Activated CD8-positive, alpha-beta T cell treated with anti-CD3 and anti-CD28 coated beads, Interleukin-2, amount 10 ng/mL, durations not matched to agents 7 days and 5 days (primary cell): ENCODE measurements at places on chromosomes 3 and 15.
A peak's percentile ranks its signal among the peaks of the same experiment; 100 is the strongest.

DNA sequence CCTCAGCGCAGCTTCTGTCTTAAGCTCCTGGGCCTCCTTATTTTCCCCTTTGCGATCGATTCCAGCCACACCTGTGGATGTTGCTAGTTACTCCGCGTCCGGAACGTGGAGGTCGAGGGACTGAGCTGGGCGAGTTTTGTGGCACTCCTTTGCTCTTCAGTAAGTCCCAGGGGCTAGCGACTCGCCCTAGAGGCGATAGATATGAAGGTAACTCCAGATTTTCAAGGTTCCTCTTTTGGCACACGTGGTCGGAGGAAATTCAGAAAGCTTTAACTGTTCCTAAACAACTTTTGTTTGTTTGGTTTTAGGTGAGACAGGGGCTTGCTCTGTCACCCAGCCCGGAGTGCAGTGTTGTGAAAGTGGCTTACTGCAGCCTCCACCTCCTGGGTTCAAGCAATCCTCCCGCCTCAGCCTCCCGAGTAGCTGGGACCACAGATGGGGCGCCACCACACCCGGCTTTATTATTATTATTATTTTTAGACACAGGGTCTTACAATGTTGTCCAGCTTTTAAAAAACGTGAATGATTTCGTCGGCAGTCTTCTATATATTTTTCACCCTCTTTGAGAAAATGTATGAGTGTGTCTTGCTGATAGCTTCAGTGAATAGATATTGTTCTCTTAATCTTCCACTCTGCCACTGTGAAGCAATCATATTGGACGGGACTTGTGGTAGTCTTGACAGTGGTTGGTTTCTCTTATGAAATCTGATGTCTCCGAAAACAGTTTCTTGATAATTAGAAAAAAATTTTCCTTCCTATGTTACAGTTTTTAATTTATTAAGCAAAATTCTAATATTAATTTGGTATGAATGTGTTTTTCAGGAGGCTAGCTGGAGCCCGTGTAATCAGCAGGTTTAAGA lies 785 bp downstream of the MFSD1 start:
- peak overlapping the region; percentile 88 for H3K4me3 ChIP-seq
- peaks cover 24% of the 10 kb centered on the region for H3K4me1 ChIP-seq
- peak overlapping the region; percentile 86 for H3K27ac ChIP-seq
- peaks cover 3% of the 10 kb centered on the region for H3K36me3 ChIP-seq
- H3K27me3 ChIP-seq: peaks cover 17% of the 10 kb centered on the region
- peak; percentile 38 for DNase-seq

DNA sequence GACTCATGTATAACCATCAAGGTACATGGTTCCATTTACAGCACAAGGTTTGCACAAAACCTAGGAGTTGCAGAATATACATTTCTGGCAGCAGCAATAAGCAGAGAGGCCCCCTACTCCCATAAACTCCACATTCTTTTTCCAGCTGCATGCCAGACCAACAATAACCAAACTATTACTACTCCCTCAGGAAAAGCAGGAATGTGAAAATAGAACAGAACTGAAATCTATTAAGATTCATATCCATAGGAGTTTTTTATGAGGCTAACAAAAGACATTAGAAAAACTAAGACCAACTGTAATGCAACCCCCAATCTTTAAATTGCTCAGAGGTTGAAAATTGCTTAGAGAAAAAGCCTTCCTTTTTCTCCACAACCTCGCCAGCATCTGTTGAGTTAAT lies 27.6 kb upstream of the TOP2B start:
- no peaks in the 10 kb centered on the region for H3K36me3 ChIP-seq
- no peak overlapping the region for H3K4me3 ChIP-seq
- peaks cover 18% of the 10 kb centered on the region for H3K27me3 ChIP-seq
- DNase-seq: no peak
- no peaks in the 10 kb centered on the region for H3K4me1 ChIP-seq

DNA sequence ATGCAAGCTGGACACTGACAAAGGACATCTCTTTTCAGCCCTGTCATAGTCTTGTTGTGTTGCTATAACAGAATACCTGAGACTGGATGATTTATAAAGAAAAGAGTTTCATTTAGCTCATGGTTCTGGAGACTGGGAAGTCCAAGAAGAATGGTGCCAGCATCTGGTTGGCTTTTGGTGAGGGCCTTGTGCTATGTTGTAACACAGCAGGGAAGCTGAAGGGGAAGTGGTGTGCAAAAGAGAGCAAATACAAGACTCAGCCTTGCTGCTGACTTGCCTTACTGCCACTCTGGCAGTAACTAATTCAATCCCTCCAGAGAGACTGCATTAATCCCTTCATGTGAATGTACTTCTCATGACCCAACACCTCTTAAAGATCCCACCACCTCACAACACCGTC lies 356.3 kb upstream of the PROK2 start:
- DNase-seq: no peak
- H3K27me3 ChIP-seq: no peaks in the 10 kb centered on the region
- no peaks in the 10 kb centered on the region for H3K36me3 ChIP-seq
- H3K4me3 ChIP-seq: no peak overlapping the region
- H3K27ac ChIP-seq: no peak overlapping the region

GRCh38 chr3:188798556-188799145 lies 373.1 kb upstream of the TPRG1 start:
- no peak for DNase-seq
- no peaks in the 10 kb centered on the region for H3K36me3 ChIP-seq
- H3K4me1 ChIP-seq: no peaks in the 10 kb centered on the region
- H3K4me3 ChIP-seq: no peak overlapping the region
- H3K27me3 ChIP-seq: no peaks in the 10 kb centered on the region
- H3K27ac ChIP-seq: no peak overlapping the region

DNA sequence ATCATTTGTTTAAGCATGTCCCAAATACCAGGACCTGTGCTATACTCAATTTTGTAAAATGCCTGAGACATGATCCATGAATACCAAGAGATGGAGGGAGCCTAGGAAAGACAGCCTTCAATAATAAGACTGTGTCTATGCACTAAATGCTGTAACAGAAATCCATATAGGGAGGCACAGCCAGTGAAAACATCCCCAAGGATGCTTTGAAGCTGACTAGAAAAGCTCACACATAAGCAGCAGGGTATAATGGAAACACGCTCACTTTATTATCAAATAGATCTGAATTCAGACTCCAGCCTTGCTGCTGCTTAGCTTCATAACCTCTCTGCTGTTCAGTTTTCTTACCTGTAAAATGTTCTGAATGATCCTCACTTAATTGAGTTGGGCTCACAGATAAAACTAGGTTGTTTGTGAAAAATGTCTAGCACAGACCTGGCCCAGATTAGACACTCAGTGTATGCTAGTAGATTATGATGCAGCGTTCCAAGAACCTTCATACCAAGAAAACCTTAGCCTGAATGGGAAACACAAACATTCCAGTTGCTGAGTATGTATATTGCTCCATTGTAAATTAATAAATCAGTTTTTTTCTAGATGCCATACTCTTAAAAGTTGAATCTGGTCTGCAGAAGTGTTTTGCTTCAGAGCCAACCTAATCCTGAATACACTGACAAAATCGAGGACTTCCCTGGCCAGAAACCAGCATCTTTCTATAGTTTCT lies 3.8 kb upstream of the LARP6 start:
- H3K4me1 ChIP-seq: peaks cover 9% of the 10 kb centered on the region
- DNase-seq: no peak
- no peak overlapping the region for H3K4me3 ChIP-seq
- H3K36me3 ChIP-seq: no peaks in the 10 kb centered on the region
- peaks cover 32% of the 10 kb centered on the region for H3K27me3 ChIP-seq

DNA sequence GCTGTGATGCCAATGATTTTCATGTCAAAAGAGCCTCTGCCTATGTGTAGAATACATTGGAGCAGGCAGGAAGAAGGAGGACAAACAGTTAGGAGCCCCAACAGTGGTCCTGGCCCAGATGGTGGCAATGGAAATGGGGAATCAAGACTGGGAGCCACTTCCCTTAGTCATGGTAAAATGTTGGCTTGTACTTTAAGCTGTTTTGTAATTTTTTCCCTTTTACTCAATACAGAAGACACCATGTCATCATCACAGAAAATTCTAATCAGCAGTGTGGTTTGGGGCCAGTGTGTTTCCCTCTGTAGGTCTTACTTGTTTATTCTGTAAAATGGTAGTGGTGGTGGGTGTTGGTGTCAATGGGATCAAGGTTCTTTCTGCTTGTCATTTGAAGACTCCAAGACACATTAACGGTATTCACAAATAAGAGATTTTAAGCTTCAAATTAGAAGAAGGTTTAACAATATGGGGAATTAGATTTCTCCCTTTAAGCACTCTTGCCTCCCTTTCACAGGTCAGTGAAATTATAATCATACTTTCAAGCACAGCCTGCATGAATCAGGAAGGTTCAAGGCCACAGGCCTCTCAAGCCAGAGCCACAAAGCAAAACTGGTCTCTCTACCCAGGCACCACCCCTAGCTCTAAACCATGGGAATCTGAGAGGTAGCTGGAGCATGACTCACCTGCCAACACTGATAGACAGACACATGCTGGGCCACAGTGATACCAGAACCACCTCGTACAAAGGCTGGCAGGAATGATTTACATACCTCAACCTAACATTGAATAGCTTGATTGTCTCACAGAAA lies 24.9 kb downstream of the SIAH2 start:
- H3K27me3 ChIP-seq: no peaks in the 10 kb centered on the region
- peaks cover 45% of the 10 kb centered on the region for H3K4me1 ChIP-seq
- DNase-seq: no peak
- H3K27ac ChIP-seq: no peak overlapping the region
- H3K36me3 ChIP-seq: peaks cover 24% of the 10 kb centered on the region

- no peaks in the 10 kb centered on the region for H3K4me1 ChIP-seq
- DNase-seq: no peak
- H3K4me3 ChIP-seq: no peak overlapping the region
- peaks cover 26% of the 10 kb centered on the region for H3K27me3 ChIP-seq
These were observed 107.2 kb downstream of the FRMD5 start for GRCh38 chr15:44087578-44088465.
